ENCODE measurements at places on chromosomes 12 and 14.

GRCh38 chr12:82359115-82359478, 768 bp downstream of the METTL25 start:
- no peak for DNase-seq

GRCh38 chr12:124940393-124941169, 26.1 kb upstream of the UBC start:
- peak; percentile 84 for DNase-seq

GRCh38 chr12:101044512-101045059, 165.5 kb downstream of the SLC5A8 start:
- DNase-seq, result no peak

DNA sequence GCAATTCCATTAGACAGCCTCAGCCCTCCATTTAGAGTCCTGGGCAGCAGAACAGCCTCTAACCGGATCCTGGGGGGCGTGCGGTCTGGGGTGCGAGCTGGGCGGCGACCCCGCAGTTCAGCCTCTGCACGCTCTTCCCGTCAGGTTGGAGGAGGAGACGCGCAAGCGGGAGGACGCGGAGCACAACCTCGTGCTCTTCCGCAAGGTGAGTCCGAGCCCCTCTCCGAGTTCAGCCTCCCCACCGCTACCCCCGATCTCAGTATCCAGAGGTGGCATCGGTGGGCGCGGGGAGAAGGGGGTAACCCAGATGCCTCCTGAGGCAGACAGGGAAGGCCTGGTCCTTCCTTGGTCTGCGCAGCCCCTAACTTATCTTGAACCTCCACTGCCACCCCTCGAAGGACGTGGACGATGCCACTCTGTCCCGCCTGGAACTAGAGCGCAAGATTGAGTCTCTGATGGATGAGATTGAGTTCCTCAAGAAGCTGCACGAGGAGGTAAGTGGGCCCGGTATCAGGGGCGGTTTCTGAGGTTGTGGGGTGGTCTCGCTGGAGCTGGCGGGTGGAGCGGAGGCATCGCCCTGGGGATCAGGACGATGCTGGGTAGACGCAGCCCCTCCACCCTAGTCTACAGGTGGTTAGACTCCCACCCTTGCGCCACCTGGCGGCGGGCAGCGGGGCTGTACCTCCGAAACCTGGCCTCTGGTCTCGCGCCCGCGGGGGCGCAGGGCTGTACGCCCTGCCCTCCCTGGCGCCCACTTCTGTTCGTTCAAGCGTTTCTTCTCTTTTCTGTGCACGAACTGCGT, 1.3 kb downstream of the PRPH start:
- DNase-seq, result peak; percentile 72

DNA sequence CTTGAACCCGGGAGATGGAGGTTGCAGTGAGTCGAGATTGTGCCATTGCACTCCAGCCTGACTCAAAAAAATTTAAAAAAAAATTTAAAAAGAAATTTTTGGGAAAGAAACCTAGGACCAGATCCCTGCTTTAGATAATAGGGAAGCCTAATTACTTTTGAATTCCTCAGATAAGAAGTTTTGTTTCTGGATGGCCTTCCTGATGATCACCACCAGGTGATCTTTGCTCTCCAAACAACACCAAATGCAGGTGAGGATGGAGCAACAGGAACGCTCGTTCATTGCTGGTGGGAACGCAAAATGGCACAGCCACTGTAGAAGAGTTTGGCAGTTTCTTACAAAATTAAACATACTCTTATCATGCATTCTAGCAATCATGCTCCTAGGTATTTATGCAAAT, 28.5 kb upstream of the KLC1 start:
- no peak for DNase-seq

- no peak for DNase-seq
Observed at GRCh38 chr14:47438650-47439140, 236.7 kb downstream of the MDGA2 start.

GRCh38 chr12:48423171-48423570, 49.2 kb upstream of the ANP32D start:
- DNase-seq, result no peak

DNA sequence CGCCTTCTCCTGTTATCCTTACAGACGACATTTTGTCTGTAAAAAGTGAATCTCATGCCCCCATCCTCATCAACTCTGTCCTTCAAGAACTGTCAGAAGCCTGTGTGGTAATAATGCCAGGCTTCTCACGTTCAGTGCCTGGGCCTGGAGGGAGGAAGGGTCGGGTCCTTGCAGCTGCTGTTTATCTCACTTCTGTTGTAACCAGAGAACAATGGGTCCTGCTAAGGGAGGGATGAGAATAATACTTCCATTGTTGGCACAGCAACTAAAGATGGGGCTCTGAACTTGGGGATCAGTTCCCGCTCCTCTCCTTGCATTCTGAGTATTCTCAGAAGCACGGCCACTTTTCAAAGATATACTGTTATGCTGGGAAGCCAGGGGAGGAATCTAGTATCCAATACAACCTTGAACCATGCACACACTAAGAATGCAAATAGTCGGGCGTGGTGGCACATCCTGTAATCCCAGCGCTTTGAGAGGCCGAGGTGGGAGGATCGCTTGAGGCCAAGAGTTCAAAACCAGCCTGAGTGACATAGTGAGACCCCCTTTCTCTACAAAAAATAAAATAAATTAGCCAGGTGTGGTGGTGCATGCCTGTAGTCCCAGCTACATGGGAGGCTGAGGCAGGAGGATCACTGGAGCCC, 38.8 kb upstream of the NINJ2 start:
- DNase-seq, result no peak

DNA sequence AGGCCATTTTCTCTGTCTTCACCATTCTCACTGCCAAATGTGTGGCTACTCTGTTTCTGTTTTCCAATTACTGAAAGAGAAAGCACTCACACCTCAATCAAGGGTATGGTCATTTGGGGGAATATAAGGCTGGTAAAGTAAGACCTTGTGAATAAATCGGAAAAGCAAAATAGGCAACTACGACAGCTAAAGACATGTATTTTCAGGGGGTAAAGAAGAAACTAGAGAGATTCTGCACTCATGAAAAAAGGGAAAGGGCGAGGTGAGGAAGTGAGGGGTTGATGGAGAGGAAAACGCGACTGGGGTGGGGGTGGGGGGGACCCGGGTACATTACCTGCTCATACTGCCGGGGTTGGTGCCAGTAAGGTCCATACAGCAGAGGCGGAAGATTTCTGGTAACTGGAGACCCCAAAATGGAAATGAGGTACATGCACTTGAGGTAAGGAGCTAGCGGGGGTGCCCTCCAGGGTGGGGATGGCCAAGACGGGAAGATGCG, 19.3 kb downstream of the CHD8 start:
- peak; percentile 3 for DNase-seq

GRCh38 chr12:40300490-40300889, 75.7 kb downstream of the LRRK2 start:
- DNase-seq, result no peak

GRCh38 chr12:93128332-93128707, 199.2 kb upstream of the EEA1 start:
- no peak for DNase-seq

DNA sequence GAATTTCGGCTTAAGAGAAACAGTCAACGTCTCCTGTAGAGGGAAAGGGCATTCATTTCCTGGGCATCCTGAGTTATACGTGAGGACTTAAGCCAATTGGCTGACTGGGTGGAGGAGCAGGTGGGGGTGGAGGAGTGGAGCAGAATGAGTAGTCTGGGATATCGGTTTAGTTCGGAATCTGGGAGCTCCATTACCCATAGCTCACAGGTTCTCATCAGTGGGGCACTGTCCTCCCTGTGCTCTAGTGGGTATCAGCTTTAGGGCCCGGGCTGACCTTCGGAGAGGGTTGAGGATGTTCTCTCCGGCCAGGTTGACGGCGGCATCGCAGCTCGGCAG, 704 bp downstream of the SDR39U1 start:
- DNase-seq, result no peak

DNA sequence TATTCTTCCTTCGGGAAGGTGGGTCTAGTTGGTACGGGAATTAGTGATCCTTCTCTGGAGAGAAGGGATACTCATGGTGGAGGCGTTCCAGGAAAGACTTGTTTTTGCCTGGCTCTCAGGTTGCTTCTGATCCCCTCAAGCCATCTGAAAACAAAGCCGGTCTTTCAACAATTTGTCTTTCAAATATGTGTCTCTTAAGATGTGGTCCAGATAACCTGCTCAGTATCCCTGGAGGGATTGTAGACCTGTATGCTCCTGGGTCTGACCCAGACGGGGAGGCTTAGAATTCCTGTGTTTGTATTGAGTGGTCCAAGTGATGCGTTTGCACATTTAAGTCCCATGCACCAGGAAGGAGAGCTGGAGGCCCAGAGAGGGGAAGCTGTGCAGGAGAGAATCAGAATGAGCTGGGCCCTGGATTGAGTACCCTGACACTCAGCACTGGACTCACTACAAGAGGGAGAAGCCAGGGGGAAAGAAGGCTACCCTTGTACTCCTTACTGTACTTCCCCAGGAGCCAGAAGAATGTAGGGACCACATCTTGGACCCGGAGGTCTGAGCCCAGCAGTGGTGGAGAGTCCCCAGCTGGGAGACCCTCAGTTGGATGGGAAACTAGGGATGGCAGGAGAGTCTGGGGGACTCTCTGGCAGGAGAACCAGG, 40.4 kb downstream of the ERH start:
- no peak for DNase-seq

- no peak for DNase-seq
Observed at GRCh38 chr12:76013603-76014002, 18.0 kb downstream of the PHLDA1 start.

DNA sequence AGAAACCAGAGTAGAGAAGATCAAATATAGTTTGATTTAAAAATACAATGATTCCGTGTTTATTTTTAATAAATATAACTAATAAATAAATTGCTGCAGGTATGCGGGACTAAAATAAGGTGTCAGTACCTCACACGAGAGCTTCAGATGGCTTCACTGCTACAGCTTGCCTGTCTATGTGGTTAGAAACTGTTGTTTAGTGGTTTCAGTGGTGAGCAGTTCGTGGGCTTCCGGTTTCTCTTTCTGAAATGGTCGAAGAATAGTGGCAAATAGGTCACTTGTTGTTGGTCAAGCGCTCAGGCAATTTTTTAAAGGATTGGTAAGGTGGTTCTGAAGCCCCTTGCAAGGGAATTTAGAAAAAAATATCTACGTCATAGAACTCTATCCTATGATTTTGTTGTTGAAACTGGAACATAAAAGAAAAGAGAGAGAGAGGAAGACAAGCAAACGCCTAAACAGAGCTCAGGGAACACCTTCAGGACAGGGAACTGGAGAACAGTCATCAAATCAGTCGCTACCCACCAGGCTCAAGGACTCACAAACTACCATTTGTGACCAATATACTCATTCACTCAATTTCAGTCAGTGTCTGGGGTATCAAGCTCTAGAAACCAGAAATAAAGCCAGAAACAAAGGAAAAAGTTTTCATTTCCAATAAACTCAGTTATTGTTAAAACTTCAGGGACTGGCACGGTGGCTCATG, 31.3 kb downstream of the GABARAPL1 start:
- DNase-seq, result peak; percentile 47

GRCh38 chr14:99267381-99267780, 4.6 kb downstream of the BCL11B start:
- DNase-seq, result peak; percentile 33

- DNase-seq, result no peak
Observed at GRCh38 chr14:93914278-93914677, 12.9 kb upstream of the FAM181A start.

GRCh38 chr14:88975043-88975830, 150.8 kb downstream of the TTC8 start:
- no peak for DNase-seq

DNA sequence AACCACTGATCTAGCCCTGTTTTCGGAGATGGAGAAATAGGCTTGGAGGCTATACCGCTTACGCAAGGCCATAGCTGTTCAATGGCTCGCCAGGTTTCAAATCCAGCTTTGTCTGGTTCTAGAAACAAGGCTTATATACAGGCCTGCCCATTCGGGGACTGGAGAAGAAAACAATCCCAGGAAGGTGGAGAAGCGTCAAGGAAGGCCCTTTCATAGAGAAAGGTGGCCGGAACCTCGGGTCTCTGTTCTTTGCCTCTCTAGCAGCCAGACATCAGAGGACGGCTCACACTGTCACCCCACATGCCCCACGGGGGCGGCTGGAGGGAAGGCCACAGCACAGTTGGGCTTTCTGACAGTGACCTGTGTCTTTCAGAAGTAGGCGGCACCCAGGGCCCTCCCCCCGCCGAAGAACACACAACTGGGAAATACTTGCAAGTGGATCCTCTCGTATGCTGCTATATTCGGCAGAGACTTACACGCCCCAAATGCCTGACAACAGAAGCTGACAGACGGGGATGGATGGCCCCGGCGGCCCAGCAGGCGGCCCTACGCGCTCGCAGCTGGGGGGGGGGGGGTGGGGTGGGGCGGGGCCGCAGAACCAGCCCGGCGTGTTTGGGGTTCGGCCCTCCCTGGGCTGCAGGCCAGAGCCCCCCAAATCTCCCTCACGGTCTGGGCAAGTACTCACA, 4.5 kb upstream of the SETD1B start:
- peak; percentile 75 for DNase-seq

DNA sequence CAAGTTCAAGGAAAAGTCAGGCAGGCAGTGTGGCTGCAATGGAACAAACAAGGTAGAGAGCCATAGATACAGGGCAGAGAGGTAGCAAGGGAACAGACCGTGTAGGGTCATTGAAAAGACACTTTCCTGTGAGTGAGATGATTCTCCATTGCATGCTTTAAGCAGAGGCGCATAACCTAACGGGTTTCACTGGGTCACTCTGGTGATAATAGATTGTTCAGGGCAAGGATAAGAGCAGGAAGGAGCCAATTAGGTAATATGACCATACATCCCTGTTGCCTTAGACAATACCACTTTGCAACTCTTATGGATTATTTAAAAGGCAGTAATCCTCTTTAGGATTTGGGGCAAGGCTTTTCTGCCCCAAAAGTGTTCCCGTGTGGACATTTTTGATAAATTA, 214.1 kb downstream of the PTPRO start:
- no peak for DNase-seq

GRCh38 chr12:114799574-114800487, 115.9 kb upstream of the TBX3 start:
- DNase-seq, result peak; percentile 1

DNA sequence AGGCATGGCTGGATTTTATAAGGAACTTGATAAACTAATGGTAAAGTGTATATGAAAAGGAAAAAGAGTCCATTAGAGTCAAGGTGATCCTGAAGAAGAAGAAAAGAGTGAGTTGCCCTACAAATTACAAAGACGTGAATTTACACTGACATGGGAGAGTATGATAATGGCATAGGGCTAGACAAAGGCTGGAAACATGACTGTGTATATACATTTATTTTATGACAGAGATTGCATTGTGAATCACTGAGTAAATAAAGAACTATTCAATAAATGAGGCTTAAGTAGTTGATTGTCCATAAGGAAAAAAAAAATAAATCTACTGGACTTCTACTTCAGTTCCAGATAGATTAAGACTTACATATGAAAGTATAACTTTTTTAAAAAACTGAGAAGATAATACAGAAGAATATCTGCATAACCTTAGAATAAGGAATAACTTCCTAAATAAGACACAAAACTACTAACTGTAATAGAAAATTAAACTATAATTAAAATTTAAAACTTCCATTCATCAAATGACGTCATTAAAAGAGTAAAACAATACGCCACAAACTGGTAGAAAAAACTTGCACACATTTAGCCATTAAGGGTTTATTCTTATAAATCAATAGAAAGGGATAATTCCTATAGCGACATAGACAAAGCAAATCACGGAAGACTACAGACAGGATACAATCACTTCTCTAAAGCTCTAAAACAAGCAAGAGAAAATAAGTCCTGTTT, 278.5 kb downstream of the NOVA1 start:
- no peak for DNase-seq
